Natural killer cell treated with Interleukin-12 subunit alpha and Interleukin-12 subunit beta and Interleukin-15 and Interleukin-18, amount 100 ng/mL, for 72 hours (primary cell): ENCODE measurements at places on chromosomes 7 and 10. TPM values are rescaled to one million over a fixed set of nuclear protein-coding genes. Genes with fewer than 3 reads are reported as not detected.

DNA sequence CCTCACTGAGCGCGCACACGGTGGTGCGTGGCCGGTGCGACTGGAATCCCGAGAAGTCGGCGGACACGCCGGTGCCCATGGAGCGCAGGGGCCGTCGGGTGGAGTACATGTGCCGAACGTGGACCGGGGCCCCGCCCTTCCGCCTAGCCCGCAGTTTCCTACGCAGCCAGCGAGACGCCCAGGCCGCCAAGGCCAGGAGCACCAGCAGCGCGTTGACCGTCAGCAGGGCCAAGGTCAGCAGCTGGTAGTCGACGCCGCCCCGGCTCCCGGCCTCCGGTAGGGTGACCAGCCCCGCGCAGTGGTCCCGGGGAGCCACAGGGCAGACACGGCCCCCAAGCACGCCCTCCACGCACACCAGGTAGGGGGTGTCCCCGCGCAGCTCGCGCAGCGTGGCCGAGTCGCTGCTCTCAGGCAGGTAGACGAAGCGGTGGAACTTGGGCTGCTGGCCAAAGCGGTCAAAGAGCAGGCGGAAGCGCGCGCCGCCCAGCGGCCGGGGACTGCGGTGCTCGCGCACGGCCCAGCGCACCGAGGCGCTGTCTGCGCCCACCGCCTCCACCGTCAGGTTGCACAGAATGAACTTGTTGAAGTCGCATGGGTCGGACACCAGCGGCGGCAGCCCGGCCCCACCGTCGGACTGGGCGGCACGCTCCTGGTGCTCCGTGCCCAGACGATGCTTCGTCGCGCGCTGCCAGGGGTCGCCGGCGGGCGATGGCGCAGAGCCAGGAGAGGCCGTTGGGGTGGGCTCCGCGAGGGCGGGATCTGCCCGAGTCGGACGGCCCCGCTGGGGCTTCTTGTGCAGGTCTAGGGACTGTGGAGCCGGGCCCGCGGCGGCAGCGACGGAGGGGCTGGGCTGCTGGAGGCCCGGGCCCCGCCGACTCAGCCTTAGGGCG lies 2.2 kb downstream of the TRIL start:
- peak; percentile 64 for DNase-seq

DNA sequence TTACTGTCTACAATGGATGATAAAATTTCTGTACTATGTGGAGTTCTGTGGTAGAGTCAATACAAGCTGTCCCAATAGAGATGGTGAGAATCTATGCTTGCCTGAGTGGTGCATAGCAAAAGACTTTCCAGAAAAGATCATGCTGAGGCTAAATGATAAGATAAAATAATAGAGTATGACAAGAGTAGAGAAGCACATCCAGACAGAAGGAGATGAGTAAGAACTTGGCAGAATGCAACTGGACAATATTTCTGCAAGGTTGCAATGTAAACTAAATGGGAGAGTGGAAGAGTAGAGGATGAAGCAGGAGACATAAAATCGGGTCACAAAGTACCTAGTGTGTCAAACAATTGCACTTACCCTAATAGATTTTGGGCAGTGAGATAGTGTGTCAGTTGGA lies 347.6 kb downstream of the MDFIC start:
- no peak for DNase-seq

- DNase-seq, result no peak
These were observed 190.7 kb upstream of the SH2B2 start for GRCh38 chr7:102096012-102096332.

DNA sequence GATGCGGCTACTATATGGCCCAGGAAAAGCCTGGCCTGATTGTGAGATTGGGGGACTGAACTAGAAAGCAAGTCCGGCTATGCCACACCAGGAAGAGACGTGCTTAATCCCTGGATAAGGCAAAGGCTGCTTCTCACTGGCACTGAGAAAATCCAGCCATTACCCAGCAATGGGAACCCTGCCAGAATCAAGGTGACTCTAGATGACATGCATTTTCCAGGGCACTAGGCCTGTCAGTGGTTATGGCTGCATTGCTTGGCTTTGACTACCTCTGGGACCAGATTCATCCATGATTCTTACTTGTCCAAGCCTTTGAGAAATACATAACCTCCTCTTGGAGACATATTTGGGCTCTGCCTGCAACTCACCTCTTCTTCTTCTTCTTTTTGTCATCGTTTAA lies 317.2 kb downstream of the GRID1 start:
- DNase-seq, result no peak

GRCh38 chr10:11530806-11531205 lies 80.6 kb downstream of the USP6NL start:
- DNase-seq, result no peak

DNA sequence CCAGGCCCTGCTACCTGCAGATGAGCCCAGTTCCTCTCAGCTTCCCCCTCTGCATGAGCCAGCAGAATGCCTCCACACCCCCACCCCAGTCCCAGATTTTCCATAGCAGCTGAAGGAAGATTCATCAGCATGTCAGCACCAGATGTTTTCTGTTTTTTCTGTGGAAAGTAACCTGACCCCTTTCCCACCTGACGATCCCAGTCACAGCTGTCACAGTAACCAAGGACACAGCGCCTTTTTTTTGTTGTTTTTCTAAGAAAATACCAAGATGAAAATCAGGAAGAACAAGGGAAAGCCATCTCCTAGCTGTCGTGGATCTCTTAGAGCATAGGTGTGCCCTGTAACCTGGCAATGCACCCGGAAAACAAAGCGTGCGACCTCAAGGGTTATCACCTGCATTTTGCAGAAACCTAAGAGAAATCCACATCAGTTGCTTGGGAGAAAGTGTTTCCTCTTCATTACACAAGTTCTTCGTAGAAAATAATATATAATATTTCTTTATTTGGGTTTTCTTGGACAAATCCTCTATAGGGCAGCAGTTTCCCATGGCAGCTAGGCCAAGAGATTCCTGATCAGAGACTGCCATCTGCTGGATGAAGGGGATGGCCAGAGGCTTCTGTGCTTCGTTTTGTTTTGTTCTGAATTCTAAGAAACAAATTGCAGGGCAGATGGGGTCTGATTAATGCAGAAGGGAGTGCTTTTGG lies 401.9 kb downstream of the TNS3 start:
- DNase-seq, result no peak

The EPHA1 gene
- total RNA-seq, result 0.21 TPM

DNA sequence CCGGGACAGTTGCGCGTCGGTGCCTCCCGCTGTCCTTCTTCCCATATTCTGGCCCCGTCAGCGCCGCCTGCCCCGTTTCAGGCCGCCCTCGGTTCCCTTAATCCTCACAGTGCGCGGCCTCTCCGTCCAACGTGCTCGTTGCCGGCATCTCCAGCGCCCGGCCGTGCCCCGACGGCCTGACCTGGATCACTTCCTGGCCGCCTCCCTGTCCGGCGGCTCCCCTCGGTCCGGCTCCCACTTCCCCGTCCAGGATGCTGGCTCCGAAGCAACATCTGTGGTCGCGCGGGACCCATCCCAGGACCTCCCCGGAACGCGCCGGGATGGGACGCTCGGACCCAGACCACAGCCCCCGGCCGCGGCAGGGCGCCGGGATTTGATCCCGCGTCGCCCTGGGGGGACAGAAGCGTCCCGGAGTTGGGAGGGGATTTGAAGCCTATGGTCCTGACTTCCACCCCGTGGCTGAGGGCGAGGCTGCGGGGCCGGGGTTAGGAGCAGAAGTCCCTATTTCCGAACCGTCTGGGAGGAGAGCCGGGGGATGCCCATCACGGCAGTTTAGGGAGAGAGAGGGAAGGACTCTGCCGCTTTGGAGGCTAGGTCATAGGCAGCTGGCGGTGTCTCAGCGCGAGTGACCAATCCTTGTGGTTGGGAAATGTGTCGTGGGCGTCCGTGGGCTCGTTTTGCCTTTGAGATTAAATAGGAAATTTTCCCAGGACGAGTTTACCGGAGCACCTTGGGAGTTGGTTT lies 53.8 kb downstream of the KCTD7 start:
- DNase-seq, result no peak

DNA sequence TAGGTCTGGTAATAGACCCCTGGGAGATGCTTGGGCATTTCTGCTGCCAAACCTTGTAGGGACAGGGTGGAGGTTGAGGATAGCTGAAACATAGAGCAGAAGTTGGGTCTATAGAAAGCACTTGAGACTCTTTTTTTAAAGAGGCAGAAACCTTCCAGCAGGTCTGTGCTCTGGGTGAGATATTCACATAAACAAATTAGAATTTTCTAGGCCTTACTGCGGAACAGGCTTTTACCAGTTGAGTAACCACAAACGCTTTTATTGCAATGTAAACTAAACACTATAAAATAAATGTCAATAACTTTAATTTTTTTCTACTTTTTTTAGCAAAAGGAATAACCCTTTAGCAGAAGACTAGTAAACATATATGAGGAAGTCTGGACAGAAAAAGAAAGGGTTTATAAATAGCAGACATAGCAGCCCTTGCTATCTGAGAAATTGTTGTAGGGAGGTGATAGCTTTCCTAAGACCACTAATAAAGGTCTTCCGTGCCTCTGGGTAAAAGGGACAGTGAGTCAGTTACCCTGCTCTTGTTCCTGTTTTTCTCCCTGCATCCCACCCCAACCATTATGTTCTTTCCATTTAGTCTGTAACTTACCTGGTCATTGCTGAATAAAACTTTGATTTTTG lies 38.7 kb downstream of the CACNB2 start:
- no peak for DNase-seq

GRCh38 chr10:5282137-5282536 lies 82.6 kb upstream of the UCN3 start:
- no peak for DNase-seq

DNA sequence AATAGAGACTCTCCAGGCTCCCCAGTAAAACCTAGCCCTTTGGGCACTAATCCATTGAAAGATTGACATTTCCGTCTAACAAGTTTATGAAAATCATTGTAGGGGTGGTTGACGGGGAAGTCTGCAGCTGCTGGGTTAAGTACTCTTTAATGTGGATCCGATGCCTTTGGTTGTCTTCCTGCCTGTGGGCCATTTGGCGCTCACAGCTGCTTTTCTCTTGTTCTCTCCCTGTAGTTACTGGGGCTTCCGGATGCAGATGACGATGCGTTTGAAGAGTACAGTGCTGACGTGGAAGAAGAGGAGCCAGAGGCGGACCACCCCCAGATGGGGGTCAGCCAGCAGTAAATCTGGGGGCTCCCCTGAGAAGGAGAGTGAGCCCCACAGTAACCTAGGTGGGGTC lies 22.4 kb downstream of the MTURN start:
- DNase-seq, result no peak

The PON2 gene
- 17.6 TPM for total RNA-seq

The HMX3 gene
- total RNA-seq, result not detected

GRCh38 chr7:80129785-80130184 lies 4.8 kb upstream of the GNAI1 start:
- DNase-seq, result no peak

The CUEDC2 gene
- 58.5 TPM for total RNA-seq

The FRAT2 gene
- 7.1 TPM for total RNA-seq

- DNase-seq, result no peak
These were observed 2.4 kb downstream of the PAPSS2 start for GRCh38 chr10:87661861-87662785.

GRCh38 chr10:57657164-57657765 lies 610.4 kb downstream of the IPMK start:
- DNase-seq, result no peak

GRCh38 chr10:14010101-14010558 lies 320.6 kb downstream of the FRMD4A start:
- no peak for DNase-seq

The MYOF gene
- 15.8 TPM for total RNA-seq

The RAPGEF5 gene
- total RNA-seq, result 0.26 TPM

DNA sequence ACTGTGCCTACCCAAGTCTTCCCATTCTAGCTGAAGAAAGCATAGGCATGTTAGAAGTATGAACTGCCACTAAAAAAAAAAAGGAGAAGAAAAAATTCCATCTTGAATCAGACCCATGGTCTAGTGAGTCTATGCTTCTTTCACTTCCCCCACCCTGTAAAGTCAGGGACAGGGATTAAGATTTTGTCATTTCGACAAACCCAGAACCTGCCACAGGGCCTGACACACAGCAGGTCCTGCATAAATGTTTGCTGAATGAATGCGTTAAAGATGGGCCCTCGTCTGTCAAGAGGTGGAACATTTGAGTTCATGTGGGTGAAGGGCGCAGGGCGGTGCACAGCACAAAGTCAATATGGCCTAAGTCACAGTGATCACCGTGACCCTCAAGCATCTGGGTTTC lies 4.9 kb downstream of the HIPK2 start:
- no peak for DNase-seq

The HMX2 gene
- total RNA-seq, result not detected

DNA sequence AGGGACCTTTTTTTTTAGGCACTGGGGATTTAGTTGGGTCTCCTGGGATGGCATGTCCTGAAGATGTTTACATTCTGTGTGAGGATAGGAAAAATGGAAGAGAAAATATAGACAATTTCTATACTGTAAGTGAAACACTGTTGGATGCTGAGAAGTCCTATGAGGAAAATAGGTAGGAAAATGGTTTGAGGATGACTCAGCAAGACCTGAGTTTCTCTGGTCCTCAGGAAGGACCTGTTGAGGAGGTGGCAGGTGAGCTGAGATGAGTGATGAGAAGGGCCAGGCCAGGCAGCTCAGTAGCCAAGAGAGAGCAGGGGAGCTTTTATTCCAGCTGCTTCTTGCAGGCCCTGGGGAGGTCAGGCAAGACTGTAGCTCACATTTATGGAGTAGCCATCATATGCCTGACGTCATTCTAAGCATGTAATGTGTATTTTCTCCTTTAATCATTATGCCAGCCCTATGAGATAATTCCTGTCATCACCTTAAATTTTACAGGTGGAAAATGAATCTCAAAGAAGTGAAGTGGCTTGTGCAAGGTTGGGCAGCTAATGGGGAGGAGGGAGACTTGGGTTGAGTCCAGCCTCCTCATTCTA lies 19.1 kb upstream of the LRRC18 start:
- no peak for DNase-seq

DNA sequence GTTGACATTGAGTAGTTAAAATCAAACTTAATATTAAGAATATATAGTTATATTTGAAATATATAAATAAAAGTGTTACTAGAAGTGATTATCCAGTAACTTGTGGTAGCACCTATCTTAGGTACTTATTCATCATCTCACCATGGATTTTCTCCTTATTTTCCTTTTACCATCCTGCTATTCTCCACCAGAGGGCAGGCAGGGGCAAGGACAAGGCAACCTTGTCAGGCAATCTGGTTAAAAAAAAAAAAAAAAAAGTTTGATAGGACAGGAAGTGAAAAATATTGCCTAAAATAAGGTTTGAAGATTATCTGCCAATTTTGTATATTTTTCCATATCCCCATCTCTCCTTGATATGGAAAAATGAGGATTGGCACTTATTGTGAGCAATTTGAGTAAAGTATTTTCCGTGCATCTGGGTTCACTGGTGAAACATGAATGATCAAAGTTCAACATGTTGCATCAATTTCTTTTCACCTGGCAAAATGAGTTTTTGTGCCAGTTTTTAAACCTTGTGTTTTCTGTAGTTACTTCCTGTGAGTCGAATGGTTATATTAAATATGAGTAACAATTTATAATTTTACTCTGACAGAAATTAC lies 256.7 kb downstream of the AGMO start:
- no peak for DNase-seq

- DNase-seq, result no peak
These were observed 125.5 kb downstream of the GRM3 start for GRCh38 chr7:86768967-86769760.

The BUD23 gene
- 76.4 TPM for total RNA-seq
